IPS DF 6.9 (cell line): ENCODE measurements at places on chromosomes 1 and 21.

DNA sequence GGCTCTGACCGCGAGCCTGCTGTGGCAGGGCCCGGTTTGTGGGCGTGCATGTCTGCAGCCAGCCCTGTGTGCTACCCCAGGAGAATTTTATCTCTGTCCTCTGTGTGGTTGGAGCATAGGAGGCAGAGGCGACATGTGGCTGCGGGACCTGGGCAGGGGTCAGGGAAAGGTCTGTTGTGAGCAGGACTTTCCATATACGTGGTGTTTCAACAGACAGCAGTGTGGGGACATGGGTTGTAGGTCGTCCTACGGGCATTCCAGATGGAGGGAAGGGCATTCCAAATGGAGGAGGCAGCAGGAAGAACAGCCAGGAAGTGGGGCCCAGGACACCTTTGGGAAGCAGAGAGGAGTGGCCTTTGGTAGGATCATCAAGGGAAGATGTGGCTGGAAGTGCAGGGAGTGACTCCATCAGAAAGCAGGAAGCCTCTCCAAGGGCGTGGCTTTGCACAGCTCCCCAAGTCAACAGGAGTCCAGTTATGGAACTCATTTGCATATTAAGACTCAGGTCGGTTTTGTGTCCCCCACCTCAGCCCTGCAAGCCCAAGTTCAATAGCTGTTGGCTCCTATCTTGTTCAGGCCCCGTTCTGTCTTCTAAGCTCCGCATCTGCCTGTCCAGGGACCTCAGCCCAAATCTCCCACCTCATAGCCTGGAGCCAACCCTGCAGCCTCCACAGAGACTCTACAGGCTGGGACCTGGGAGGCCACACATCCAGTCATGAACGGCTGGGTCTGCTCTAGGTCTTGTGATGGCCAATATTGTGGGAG lies 309.1 kb downstream of the MATN1 start:
- no peak for DNase-seq

DNA sequence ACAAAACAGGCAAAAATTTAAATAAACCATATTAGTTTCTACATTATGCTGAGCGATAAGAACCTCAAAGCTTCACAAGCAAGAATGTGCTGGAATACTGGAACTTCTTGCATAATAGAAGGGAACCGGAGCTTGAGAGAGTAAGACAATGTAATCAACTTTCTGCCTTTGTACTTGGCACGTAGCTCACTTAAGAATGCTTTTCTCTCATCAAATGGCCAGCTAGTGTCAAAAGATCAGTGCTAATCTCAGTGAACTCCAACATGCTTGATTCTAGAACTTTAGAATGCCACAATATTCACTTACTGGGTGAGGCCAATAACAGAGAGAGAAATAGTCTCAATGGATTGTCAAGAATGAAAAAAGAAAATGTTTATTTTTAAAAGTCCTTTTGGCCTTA lies 486.1 kb upstream of the LRRC7 start:
- no peak for DNase-seq

GRCh38 chr1:117857418-117857817 lies 72.0 kb downstream of the GDAP2 start:
- DNase-seq = no peak

GRCh38 chr21:31334648-31335121 lies 9.4 kb downstream of the TIAM1 start:
- DNase-seq = no peak

GRCh38 chr1:42979036-42979430 lies 20.4 kb upstream of the SLC2A1 start:
- no peak for DNase-seq

- DNase-seq = no peak
Measured at GRCh38 chr1:85244271-85245061, 15.0 kb downstream of the C1orf52 start.

DNA sequence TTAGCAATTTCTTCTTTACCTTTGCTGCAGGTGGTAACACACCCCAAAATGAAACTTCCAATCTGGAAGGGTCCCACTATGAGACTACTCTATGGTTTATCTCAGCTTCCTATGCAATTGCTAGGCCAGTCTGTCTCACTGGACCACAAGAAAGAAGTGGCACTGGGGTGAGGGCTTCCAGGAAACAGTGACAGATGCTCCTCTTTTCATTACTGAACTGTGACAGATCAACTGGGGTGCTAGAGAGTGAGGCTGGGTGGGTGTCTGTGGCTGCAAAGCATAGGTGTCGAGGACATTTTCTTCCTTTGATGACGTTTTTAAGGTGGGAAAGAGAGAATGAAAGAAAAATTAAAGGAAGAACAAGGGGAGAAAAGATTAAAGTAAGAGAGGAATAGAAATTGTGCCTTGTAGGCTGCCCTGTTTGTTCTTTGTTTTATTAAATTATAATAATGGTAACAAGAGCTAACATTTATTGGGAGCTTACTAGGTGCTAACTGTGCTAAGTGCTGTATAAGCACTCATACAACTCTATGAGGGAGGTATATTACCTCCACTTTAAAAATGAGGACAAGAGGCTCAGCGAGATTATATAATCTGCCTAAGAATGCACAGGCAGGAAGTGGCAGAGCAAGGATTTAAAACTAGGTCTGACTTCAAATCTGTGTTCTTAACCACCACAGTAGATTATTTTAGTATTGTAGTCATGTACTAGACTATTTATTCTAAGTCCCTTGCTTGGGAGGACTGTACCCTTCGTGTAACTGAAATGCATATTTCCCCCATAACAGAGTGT lies 27.8 kb upstream of the DMRTA2 start:
- DNase-seq = no peak

GRCh38 chr1:154434346-154435085 lies 29.4 kb downstream of the IL6R start:
- DNase-seq = no peak

- DNase-seq = no peak
Measured at GRCh38 chr1:66349242-66349641, 184.7 kb upstream of the SGIP1 start.

DNA sequence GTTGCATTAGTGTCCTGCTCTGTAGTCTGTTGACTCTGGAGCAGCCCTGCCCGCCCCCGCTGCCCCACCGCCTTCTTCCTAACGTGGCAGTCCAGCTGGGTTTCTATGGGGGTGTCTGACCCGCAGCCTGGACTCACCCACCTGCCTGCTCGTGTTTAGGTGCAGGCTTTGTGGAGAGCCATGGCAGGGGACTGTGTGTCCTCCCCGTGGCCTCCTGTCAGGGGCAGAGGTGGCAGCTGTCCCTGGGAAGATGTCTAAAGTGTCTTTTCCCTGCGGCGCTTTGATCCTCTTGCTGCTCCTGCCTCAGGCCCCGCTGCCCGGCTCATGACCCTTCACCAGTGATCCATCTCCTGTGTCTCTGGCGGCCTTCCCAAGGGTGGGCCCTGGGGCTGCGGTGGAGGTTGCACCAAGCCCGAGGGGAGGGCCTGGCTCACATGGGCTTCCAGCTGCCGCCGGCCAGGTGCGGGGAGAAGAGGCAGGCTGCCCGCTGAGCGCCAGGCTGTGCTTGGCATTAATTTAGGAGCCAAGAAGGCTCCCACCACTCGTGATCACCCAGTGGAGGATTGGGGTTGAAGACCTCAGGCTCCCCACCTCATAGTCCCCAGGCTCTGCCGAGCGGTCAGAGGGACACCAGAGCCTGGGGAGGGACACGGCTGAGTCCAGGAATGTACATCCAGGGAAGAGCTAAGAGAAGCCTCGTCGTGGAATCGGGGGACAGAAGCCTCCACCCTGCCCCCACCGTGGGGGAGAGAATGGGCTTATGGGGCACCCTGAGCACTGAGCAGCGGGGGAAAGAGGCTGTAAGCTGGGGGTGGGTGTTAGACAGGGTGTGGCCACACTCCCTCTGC lies 44.1 kb downstream of the COL18A1 start:
- DNase-seq = no peak

- DNase-seq = no peak
Measured at GRCh38 chr1:195898373-195898772, 709.9 kb downstream of the KCNT2 start.

- DNase-seq = no peak
Measured at GRCh38 chr21:37072274-37072987, 440 bp downstream of the PIGP start.

- DNase-seq = no peak
Measured at GRCh38 chr1:244642526-244642925, 10.4 kb upstream of the DESI2 start.

- no peak for DNase-seq
Measured at GRCh38 chr1:64471218-64472039, 1.5 kb downstream of the CACHD1 start.

GRCh38 chr1:36137226-36137625 lies 12.1 kb downstream of the TRAPPC3 start:
- DNase-seq = no peak

DNA sequence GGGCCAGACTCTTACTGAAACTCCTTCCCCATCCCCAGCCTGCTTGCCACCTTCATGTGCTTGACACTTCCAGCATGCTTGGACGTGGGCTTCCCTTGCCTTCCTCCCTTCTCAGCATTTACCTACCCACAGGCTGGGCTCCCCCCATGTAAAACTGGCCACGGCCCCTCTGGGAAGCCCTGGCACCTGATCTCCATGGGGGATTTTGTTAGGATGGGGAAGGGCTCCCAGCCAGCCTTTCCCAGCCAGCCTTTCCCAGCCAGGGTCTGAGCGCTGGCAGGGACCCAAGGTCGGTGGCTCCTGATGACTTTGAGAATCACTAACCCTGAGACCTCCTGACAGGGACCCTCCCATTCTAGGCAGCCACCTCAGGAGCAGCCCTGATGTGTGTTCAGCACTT lies 6.7 kb downstream of the ALX3 start:
- DNase-seq = no peak

GRCh38 chr1:26350701-26351589 lies 3.0 kb downstream of the CRYBG2 start:
- no peak for DNase-seq

DNA sequence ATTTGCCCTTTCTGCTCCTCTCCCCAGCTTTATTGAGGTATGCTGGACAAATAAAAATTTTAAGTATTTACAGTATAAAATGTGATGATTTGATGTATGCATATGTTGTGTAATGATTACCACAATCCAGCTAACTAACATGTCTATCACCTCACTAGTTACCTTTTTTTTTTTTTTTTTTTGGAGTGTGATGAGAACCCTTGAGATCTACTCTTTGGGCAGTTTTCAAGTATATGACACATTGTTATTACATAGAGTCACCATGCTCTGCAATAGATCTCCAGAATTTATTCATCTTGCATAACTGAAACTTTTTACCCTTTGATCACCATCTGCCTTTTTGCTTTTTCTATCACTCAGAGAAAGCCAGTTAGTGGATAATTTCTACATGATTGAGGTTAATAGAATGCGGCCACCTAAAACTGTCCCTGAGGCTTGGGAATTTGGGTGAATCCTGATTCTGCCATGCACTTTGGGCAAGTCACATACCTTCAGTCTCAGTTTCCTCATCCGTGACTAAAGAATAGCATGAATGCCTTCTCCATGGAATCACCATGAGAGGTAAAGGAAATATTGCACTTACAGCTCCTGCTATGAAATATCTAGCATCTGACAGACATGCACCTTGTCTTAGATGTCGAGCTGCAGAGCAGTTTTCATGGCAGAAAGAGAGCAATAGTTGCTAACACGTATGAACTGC lies 295.2 kb downstream of the DISC1 start:
- DNase-seq = no peak

GRCh38 chr1:197081117-197081753 lies 14.2 kb upstream of the F13B start:
- no peak for DNase-seq

GRCh38 chr21:26964170-26964778 lies 2.6 kb downstream of the ADAMTS5 start:
- no peak for DNase-seq

DNA sequence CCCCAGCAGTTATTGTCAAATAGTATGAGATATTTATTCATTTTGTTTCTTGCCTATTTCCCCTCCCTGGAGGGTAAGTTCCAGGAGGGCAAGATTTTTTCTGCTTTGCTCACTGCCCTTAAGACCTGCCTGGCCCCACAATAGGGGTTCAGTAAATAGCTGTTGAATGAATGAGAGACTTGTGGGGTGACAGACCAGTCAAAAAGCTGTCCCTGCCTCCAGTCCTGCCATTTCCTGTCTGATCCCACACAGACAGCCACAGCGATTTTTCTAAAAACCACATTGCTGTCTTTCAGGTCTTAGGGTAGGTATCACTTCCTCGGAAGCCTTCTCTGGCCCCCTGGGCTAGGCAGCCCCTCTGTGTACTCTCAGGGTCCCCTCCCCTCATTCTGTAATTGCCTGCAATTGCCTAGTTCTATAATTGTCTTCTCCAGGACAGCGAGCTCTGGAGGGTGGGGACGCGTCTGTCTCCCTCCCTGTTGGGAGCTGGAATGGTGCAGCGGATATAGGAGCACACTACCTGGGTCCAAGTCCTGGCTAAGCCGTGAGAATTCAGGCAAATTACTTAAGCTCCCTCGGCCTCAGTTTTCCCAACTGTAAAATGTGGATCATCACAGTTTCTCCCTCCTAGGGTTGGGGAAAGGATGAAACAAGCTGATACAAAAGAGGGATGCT lies 1.8 kb upstream of the EXTL1 start:
- DNase-seq = no peak

DNA sequence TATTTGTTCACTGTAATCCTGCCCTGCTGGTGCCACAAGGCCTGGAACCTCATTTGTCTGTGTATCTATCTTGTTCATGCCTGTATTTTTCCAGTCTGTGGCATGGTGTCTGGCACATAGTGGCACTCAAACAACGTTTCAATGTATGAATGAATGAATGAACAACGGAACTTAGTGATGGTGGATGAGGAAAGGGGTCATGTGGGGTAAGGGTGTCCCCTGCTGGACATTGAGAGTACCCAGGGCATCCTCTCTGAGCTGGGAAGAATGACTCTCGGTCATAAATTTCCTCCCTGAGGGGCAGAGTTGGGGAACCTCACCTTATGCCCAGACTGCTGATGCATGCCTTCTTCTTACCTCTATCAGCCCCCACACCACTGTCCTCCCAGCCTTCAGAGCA lies 18.9 kb upstream of the ZNF683 start:
- peak; percentile 50 for DNase-seq

GRCh38 chr1:224544346-224545110 lies 71.6 kb upstream of the CNIH3 start:
- no peak for DNase-seq

DNA sequence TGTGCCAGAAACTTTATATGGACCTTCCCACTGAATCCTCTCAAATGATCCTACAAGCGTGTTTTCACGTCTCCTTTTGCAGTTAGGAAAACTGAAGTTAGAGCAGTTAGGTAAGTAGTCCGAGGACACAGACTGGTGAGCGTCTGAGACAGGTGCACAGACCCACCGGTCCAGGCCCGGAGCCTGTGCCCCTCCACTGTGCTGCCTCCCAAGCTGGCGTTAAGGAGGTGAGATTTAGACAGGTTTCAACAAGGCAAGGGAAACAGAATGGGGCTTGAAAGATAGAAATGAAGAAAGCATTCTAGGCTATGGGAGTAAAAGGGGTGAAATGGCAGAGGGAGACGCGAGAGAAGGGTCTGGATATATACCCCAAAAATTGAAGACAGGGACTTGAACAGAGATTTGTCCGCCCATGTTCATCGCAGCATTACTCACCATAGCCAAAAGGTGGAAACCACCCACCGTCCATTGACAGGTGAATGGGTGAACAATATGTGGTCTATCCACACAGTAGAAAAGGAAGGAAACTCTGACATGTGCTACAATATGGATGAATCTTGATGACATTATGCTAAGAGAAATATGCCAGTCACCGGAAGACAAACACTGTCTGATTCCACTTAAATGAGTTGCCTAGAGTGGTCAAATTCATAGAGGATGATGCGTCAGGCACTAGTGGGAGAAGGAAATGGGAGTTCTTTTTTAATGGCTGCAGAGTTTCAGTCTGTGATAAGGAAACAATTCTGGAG lies 15.7 kb upstream of the PKP1 start:
- DNase-seq = no peak

- no peak for DNase-seq
Measured at GRCh38 chr1:199932462-199932861, 95.0 kb upstream of the NR5A2 start.

- no peak for DNase-seq
Measured at GRCh38 chr1:14267991-14268390, 330.5 kb upstream of the KAZN start.
